SK-N-SH (cell line): ENCODE measurements at places on chromosomes 16 and 17.

- peak; percentile 94 for DNase-seq
Observed at GRCh38 chr17:76414334-76415295, 30.2 kb downstream of the SPHK1 start.

DNA sequence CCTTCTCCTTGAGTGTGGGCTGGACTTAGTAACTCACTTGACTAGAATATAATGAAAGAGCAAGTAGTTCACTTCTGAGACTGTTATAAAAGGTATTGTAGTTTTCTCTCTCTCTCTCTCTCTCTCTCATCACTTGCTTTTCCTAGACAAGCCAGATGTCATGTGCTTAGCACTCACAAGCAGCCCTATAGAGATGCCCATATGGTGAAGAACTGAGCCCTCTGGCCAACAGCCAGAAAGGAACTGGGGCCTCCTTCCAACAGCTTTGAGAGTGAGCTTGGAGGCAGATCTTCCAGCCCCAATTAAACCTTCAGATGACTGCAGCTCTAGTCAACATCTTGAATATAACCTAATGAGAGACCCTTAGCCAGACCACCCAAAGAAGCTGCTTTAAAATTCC lies 440.5 kb downstream of the GRIN2A start:
- DNase-seq, result no peak

GRCh38 chr16:58515871-58516767 lies 802 bp downstream of the SETD6 start:
- no peak for DNase-seq

DNA sequence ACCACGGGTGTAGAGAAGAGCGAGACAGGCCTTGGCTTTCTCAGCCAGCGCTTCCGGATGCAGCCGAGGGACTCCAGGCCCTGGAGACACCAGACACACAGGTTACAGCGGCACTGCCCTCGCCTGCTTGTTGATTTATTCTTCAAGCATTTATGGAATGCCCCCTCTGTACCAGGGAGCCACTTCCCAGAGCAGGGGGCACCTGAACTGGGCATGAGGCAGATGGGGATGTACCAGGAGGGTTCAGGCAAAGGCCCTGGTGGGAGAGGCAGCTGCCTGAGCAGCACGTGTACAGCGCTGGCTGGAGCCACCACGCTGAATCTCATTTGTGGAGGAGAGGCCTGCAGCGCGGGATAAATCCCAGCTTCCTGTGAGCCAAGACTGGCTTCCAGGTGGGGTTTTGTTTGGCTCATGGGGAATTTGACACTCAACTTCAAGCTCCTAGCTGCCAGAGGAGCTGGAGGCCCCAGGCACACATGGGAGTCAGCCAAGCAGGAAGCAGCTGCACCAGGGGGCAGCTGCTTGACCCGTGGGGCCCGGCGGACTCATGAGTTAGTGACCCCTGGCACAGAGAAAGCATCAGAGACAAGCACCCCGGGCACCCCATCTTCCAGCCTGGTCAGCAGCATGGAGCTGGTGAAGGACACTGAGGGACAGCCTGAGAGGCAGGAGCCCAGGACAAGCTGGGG lies 59.7 kb downstream of the IL21R start:
- no peak for DNase-seq

GRCh38 chr17:20993863-20994778 lies 48.7 kb downstream of the USP22 start:
- peak; percentile 10 for DNase-seq

GRCh38 chr16:72434159-72434558 lies 262.2 kb upstream of the PMFBP1 start:
- DNase-seq, result no peak

GRCh38 chr17:71649941-71650350 lies 470.9 kb upstream of the SOX9 start:
- DNase-seq, result no peak

- no peak for DNase-seq
Observed at GRCh38 chr17:61422116-61422799, 22.6 kb downstream of the TBX2 start.

- no peak for DNase-seq
Observed at GRCh38 chr16:20944861-20945574, 44.4 kb downstream of the LYRM1 start.

- no peak for DNase-seq
Observed at GRCh38 chr16:881219-882097, 80.9 kb upstream of the GNG13 start.

GRCh38 chr16:85306071-85306792 lies 194.0 kb upstream of the CIBAR2 start:
- no peak for DNase-seq

GRCh38 chr17:74340470-74341023 lies 14.5 kb downstream of the KIF19 start:
- peak; percentile 41 for DNase-seq

GRCh38 chr16:20744922-20745440 lies 3.4 kb upstream of the THUMPD1 start:
- no peak for DNase-seq

- DNase-seq, result no peak
Observed at GRCh38 chr16:84507011-84507982, 2.8 kb upstream of the MEAK7 start.

- peak; percentile 45 for DNase-seq
Observed at GRCh38 chr17:39750131-39751015, 12.6 kb downstream of the GRB7 start.

GRCh38 chr17:19271780-19272357 lies 34.7 kb downstream of the EPN2 start:
- no peak for DNase-seq

GRCh38 chr16:10765772-10766171 lies 22.1 kb downstream of the NUBP1 start:
- DNase-seq, result no peak

GRCh38 chr16:81537721-81538561 lies 93.3 kb downstream of the CMIP start:
- DNase-seq, result no peak

DNA sequence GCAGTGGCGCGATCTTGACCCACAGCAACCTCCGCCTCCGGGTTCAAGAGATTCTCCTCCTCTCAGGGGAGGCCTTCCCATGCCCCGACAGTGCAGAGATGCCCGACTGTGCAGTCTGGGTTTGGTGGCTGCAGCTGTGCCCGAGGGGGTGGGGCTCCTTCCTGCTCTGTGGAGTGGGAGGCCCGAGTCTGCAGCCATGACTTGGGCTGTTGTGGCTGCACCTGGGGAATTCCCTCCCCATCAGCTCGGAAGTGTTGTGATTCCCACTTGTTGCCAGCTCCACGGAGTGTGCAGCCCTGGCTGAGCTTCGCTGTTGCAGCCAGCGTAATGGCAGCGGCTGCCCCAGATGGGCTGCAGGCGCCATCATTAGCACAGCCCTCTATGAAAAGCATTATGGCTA lies 66.4 kb upstream of the SMIM36 start:
- DNase-seq, result no peak

DNA sequence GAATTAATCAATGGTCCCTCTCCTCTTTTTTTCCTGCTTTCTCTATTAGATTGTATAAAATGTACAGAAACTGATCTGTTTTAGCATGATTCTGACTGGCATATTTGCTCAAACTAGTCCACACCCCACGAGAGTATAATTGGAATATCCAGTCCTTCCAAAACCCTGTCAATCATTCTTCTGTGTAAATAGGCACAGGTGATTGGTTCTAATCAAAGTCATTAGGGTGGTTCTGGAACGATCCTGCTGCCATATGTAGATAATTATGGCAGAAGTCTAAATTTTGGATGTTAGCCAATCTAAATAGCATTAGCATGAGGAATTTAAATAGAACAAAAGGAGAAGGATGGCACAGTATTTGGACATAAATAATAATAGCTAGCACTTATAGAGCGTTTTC lies 165.7 kb downstream of the SHISA6 start:
- peak; percentile 7 for DNase-seq

- peak; percentile 85 for DNase-seq
Observed at GRCh38 chr16:84266451-84266850, 26.6 kb upstream of the KCNG4 start.
